ENCODE measurements at places on chromosomes 5 and 9.

DNA sequence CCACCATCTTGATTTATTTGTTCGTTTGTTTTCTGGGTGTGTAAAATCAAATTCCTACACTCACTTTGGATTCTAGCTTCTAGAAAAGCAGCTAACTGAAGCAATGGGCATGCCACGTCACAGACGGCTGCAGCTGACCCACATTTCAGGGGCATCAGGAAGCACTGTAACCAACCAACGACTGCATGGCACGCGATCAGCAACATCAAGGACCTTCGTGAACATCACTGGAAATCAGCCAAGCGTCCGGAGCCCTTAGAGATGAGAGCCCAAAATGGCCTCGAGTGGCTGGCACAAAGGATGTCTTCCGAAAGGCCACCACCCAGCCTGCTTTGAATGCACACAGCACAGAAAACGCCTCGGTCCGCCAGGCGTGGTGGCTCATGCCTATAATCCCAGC is 191.1 kb downstream of the OLFM1 start:
- no peak for DNase-seq

- no peak for DNase-seq
Measured at GRCh38 chr9:98520221-98520960, 188.3 kb downstream of the GABBR2 start.

GRCh38 chr9:124613849-124614248 is 106.7 kb upstream of the NR5A1 start:
- no peak for DNase-seq

DNA sequence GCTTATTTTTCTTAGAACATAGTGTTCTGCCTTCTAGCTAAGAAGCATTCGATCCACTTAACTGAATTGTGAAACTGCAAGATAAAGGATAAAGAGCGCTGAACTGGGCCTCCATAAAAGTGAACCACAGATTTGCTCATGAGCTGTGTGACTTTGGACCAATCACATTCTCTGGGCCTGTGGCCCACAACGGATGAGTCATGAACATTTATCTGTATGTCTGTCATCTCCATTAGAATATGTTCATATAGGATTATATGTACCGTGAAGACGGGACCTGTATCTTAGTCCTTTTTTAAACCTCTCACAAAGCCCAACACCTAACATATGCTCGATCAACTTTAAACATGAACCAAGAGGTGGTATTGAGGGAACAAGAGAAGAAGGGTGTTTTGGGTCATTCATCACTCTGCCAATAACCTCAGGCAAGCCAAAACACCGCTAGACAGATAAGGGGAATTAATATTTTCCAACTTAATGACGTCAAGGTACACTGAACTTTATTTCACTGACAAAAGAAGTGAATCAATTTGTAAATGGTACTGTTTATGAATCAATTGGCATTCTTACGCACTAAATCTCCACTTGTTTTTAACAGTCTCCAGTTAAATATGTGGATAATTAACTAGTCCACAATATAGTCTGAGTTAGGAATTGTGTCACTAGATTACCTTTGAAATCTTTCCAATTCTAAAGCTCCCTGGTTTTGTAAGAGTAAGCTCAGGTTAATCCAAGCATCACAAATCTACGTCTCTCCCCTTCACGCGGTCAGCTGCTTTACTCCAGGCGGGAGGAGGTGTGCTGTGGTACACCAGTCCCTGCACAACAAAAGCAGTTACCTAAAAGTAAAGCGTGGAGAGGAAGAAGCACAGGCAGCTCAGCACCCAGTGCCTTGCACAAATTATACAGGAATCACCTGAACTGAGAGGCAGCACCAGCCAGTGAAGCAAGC is 1.6 kb downstream of the TMEM245 start:
- DNase-seq: peak; percentile 34

DNA sequence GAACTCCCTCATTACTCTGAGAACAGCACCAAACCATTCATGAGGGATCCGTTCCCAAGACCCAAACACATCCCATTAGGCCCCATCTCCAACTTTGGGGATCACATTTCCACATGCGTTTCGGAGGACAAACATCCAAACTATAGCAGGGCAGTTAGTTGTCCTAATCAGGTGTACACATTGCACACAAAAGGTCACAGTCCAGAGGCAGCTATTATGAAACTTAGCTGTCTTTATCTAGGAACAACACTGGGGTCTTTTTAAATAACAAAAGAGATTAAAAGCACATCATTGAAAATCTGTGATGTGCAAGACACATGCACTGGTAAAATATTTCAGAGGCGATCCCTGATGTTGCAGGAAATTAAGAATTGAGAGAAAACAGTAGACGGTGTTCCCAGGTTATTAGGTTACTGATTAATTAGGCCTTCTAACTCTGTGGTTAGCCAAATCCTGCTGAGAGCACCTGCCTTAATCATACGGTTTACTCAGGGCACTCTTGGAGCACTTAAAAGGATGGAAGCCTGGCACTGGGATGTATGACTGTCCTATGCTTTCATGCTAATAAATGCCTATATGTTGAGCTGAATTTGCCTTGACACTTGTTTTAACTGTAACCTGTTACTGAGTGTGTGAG is 1574.5 kb upstream of the WWC1 start:
- no peak for DNase-seq

DNA sequence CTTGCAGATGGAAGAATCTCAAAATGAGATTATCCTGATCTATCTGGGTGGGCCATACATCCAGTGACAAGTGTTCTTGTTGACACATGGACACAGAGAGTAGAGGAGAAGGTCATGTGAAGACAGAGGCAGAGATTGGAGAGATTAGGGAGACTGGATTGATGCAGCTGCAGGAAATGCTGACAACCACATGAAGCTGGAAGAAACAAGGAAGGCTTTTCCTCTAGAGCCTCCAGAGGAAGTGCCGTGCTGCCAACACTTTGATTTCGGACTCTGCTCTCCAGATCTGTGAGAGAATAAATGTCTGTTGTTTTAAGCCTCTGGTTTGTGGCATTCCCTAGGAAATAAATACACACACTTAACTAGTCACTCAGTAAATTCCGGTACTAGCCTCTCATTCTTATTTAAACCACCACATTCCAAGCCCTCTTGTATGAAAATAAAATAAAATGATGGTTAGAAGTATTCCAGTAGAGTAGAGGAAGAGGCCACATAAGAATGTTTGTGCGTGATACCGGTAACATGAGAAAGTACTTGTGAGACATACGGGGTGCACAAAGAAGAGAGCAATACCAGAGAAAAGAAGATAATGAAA is 110.9 kb upstream of the DMAC1 start:
- peak; percentile 17 for DNase-seq

- peak; percentile 82 for DNase-seq
Measured at GRCh38 chr5:131589510-131590348, 45.3 kb downstream of the RAPGEF6 start.

DNA sequence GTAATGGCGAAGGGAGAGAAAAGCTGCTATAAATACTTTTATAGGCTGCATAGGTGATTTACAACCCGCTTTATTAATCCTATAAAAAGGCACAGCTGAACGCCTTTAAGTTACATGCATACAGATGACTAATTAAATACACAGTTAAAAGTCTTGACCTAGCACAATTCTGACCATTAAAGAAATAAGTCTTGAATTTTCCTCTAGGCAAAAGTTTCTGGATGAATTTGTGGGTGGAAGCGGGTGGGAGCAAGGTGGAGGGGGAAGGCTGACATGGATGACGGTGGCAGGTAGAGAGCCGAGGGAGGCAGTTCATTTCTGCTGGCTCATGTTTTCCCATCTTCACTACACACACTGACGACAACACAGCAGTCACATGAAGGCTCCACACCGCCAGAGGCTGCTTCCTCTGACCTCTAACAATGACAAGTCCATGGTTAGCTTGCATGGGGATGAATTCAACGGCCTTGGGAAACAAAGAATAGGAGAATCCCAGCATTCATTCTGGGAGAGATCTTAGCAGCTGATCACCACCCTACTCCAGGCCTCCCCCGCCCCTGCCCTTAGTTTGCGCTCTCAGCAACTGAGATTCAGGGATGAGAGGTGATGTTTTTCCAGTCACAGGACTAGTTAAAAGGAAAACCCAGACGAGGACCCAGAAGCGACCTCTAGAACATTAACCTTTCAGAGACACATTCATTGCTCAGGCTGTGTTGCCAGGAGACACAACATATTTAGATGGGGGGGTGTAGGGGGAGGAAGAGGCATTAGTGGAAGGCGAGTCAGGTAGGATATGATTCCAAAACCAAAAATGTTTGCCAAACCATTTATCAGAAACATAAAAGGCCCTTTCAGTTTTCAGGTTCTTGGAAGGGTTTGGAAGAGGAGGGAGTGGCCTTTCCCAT is 329.3 kb downstream of the PIK3R1 start:
- no peak for DNase-seq

DNA sequence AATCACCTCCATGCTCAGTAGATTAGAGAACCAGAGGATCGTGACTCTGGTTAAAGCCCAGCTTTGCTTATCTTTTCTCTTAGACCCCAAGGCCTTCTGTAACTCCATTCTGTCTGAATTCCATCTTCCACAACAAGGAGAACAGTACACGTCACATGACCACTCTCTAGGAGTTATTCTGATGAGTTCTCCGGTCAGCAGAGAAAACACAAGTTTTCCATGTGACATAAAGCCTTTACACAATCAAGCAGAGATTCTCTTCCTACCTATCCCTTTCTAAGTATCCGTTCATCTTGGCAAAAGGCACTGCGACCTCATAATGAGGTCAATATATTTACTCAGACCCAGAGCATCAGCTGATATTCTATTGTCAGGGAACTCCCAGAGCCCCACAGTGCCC is 112.3 kb downstream of the TRPM6 start:
- no peak for DNase-seq

DNA sequence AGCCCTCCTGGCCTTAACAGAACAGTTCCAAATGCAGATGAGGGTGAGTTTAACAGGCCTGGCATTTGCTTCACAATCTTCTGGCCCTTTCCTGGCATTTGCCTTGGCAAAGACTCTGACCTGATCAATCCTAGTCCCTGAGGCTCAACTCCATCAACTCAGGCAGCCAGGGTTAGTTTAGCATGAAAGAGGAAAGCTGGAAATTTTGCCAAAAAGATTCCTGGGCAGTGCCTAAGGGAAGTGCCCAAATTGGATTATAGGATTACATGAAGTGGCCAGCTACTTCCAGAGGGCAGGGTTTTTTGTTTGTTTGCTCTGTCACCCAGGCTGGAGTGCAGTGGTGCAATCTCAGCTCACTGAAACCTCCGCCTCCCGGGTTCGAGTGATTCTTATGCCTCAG is 36.8 kb downstream of the PCDHAC2 start:
- DNase-seq: no peak

DNA sequence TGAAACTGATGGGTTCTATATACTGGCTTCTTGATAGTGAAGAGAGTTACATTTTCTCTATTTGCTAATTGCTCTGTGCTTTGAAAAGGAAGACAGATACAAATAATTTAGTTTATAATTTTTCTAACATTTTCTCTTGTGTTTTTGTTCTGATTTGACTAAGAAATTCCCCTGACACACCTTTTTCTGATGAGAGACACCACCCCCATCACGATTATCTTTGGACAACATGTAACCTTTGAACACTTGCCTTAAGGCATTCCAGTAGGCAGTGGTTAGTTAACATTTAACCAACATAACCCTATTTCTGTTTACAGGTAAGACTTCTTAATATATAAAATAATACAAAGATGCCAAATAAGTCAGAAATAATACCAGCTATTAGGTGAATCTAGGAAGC is 4.1 kb upstream of the PTBP3 start:
- no peak for DNase-seq

DNA sequence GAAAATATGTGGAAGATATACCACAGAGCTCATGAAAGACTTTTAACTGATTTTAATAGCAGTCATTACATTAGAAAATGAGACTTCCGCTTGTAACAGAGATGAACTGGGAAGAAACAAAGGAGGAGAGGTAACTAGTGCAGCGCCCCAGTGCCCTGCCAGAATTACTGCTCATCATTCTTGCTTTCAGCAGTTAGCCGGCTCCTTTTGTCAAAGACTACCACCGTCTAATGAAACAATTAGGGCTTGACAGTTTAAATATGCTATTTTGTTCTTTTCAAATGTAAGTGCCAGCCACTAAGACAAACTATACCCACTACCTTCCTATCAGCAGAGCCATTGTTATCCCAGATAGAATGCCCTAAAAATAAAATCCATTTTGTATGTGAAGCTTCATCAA is 328.4 kb downstream of the EFNA5 start:
- DNase-seq: no peak

DNA sequence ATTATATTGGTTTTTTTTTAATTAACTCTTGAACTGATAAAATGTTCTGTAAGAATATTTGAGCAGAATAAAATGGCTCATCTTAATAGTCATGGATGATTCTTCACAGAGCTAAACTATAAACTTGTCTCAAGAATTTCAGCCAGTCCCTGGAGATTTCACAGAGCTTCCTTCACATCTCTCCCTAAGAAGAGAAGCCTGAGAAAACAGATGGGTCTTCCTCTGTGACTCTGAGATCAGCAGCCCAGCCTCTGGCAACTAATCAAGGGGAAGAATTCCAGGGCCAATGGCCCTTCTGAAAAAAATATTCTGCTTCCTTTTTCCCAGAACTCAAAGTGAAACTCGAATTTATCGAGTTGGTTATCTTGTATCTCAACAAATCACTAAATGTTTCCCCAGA is 122.2 kb upstream of the ITGA1 start:
- DNase-seq: no peak

DNA sequence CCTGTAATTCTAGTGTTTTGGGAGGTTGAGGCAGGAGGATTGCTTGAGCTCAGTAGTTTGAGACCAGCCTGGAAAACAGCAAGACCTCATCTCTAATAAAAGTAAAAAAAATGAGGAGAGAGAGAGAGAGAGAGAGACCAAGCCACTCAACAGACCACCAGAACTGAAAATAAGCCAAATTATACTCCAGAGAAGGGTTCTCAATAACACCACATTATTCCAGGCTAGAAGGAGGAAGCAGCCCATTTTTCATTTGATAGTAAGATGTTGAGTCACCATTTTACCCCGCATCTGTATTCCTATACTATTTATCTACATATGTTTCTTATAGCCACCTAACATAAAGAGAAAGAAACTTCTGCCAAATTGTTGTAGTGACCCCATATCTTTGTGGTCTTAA is 134.8 kb downstream of the PCSK5 start:
- DNase-seq: no peak

GRCh38 chr9:137614631-137615386 is 4.0 kb upstream of the EHMT1 start:
- DNase-seq: peak; percentile 57

GRCh38 chr5:10684303-10685086 is 76.5 kb downstream of the DAP start:
- no peak for DNase-seq

DNA sequence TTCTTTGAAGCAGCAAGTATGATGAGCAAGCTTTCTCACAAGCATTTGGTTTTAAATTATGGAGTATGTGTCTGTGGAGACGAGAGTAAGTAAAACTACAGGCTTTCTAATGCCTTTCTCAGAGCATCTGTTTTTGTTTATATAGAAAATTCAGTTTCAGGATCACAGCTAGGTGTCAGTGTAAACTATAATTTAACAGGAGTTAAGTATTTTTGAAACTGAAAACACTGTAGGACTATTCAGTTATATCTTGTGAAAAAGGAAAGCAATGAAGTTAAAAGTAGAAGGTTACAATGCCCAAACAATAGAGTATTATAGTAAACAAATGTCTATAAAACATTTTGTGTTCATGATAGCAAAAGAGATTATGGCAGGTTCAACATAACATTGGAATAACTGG is 88.6 kb downstream of the JAK2 start:
- DNase-seq: no peak

- no peak for DNase-seq
Measured at GRCh38 chr9:85702726-85703289, 38.9 kb downstream of the AGTPBP1 start.

GRCh38 chr5:22986281-22986680 is 133.1 kb upstream of the CDH12 start:
- no peak for DNase-seq

Data from GM23338 (cell line).